Fibroblast of mammary gland (primary cell): ENCODE measurements at places on chromosomes 7 and 10.

- no peak for DNase-seq
These were observed 42.2 kb upstream of the MXI1 start for GRCh38 chr10:110165239-110165638.

GRCh38 chr7:44394112-44394447 is 68.7 kb upstream of the CAMK2B start:
- no peak for DNase-seq

- DNase-seq: no peak
These were observed 15.1 kb upstream of the LIMK1 start for GRCh38 chr7:74068378-74069085.

DNA sequence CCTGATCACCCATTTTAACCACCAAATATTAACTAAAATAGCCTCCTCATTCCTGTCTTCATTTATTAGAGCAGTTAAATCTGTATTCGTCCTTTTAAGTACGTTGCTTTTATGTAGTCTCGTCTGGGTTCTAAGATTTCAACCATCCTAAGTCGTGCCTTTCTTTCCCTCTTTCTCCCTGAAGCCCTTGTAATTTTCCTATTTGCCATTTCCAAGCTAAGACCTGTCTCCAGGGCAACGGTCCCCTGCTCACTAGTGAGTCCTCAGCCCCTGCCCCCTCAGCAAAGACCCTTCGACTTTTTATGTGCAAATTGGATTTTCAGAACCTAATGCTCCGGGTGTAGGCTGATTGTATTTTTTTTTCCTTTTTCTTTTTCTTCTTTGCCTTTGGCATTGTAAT is 16.1 kb upstream of the MEST start:
- no peak for DNase-seq

GRCh38 chr10:120943542-120943941 is 92.4 kb downstream of the WDR11 start:
- DNase-seq: no peak

DNA sequence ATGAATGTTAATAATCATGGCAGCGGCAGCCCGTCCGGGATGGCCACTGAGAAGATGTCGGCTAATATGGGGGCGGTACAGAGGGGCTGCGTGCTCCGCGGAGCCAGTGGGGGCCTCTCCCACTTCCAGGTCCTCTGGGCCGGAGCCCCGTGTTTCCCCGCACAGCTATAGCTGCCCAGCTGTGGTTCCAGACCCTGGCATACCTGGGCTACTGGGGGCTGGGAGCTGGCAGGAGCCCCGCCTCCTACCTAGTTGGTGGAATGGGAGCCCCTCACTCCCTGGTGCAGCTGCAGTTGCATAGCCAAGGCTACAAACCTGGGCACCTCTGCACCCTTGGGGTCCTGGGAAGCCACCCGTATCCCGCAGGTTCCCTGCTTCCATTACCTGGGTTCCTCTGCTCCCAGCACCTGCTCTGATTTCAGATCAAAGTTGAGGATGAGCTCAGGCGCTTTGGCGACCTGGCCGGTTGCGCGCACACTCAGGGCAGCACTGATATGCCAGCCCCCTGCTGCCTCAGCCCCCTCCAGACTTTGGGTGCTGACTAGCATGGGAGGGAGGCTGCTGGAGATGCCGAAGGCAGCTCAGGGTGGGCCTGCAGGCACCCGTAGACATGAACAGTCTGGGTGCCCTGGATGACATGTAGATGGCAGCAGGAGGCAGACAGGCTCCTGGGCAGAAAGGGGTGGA is 236.5 kb upstream of the SEMA3D start:
- DNase-seq: no peak

- peak; percentile 45 for DNase-seq
These were observed 51.9 kb downstream of the ZNF365 start for GRCh38 chr10:62426086-62426485.

GRCh38 chr7:135508883-135509588 is 866 bp downstream of the CNOT4 start:
- peak; percentile 35 for DNase-seq

GRCh38 chr10:117462424-117462792 is 80.1 kb upstream of the EMX2 start:
- DNase-seq: no peak

DNA sequence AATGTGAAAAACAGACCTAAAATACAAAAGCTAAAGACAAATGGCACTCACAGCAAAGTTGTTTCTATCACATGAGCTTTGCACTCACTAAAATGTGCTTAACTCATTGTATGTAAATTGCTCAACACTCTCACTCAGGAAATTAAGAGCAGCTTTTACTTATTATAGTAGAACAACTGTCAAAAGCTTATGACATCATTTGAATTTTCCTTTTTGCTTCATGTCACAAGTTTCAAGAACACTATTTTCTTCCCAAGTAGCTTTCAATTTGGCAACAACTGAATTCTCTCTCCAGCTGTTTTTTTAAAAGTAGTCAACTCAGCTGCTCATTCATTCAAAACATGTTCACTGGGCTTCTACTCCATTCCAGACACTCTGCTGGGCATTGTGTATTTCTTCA is 46.9 kb downstream of the ATE1 start:
- DNase-seq: peak; percentile 56

DNA sequence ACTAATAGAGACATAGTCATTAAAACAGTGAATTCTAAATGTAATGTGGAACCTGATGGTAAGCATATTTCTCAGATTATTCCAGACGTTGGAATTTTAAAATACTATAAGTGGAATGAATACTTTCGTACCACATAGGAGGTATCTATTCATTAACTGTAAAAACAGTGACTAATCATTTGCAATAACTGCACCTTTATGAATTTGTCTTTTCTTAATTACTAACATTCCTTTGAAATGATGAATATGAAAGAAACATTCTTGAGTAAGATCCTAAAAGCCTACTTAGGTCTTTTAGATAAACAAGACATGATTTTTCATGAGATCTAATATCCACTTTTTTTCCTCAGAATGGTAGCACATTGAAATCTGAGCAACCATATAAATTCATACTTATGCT is 549.0 kb upstream of the LRRN3 start:
- DNase-seq: no peak

GRCh38 chr10:34908481-34908880 is 93.4 kb upstream of the PARD3 start:
- DNase-seq: peak; percentile 88

DNA sequence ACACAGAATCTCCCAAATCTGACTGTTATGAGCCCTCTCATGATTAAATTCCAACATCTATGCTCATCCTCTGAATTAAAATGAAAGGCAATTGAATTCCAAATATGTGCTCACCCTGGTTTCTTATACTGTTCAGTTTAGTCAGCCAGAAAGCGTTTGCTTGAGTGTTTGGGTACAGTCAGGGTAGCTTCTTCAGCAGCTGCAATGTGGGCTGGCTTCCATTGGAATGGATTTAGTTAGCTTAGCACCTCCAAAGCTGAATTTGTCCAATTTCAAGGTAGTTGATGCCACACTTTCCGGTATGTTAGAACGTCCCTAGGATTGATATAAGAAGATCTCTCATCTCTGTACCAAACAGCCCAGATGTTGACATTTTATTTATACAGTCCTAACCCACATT is 9.3 kb downstream of the KLHL7 start:
- no peak for DNase-seq

DNA sequence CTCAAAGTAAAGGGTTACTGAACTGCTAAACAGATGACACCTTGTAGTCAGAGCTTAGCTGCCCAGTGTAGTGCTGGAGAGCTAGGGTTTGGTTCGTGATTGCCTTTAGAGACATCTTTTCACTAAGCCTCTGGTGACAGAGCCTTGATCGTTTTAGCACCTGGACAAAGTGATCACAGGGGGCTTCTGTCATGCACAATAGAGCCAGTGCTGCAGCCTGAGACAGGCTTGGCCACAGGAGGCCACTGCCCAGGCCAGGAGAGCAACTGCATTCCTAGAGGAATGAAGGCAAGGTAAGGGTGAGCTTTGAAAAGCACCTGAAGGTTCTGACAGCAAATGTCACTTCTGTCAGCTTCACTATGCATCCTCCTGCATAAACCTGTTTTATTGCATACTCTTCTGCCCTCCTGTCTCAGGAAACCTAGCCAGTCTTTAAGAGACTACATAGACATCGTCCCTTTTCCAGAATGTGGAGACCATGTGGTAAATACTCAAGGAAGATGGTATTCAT is 122.9 kb downstream of the NPY start:
- no peak for DNase-seq

- DNase-seq: no peak
These were observed 26.8 kb downstream of the BET1 start for GRCh38 chr7:93977211-93977950.

GRCh38 chr10:119673271-119673670 is 22.1 kb downstream of the BAG3 start:
- no peak for DNase-seq

DNA sequence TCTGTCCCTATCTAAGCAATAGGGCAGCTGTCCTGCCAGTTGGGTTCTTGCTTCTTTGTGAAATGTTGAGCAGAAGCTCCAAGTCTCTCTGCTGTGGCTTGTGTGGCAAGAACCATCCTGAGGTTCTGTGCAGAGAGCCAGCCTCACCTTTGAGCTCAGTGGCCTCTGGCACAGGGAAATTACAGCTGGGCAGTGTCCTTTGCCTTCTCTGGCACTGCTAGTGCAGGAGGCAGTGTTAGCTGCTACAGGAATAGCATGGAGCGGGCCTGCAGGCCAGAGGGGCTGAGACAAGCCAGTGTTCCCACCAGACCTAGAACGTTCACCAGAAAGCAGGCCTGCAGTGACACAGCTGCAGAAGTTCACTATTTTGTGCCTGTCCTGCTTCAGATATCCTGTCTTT is 1.8 kb downstream of the PRXL2A start:
- DNase-seq: no peak

DNA sequence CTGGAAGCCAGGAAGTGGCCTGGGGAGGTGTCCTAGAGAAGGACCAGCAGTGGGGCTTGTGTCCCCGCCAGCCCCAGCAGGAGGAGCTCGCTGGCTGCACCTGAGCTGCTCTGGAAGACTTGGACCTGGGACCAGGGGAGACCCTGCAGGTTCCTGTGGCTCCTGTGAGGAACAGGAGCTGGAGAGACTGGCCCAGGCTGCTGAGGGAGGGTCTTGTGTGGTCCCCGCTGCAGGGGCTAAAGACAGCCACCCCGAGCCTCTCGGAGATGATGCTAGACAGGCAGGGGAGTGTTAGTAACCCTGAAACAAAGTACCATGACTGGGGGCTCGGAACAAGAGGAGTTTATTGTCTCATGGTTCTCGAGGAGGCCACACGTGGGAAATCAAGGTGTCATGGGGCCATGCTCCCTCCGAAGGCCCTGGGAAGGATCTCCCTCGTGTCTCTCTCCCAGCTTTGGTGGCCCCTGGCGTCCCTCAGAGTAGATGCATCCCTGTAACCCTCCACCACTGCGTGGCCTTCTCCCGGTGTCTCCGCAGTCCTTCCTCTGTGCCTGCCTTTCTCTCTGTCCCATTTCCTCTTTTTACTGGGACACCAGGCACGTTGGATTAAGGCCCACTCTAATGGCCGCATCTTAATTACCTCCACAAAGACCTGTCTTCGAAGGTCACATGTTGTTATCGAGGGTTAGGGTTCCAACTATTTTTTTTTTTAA is 348.4 kb downstream of the GLRX3 start:
- DNase-seq: no peak

DNA sequence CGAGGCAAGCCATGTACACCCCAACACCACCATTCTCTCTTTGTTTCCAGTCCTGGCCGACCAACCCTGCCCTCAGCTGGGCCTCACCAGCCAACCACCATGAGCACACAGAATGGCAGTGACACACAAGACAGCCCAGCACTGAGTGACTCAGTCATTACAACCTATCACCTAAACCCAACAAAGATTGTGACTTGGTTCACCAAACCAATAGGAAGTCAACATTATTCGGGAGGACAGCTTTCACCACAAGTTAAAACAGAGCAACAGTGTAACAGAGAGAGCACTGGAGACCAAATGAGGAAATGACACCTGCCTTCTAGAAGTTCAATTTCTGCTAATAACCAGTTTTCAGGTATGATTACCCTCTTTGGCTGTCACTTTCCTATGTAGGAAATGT is 72.1 kb downstream of the DNMBP start:
- no peak for DNase-seq

DNA sequence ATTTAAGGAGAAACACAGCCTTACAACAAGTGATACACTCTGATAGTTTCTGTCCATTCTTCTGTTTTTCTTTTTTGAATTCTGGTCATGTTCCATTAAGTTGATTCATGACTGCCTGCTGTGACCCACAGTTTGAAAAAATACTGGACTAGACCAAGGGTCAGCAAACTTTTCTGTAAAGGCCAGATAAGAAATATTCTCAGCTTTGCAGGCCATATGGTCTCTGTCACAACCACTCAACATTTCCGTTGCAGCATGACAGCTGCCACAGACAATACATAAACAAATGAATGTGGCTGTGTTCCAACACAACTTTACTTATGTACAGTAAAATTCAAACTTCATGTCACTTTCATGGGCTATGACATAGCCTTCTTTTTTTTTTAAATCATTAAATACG is 156.7 kb downstream of the PLXNA4 start:
- peak; percentile 38 for DNase-seq

DNA sequence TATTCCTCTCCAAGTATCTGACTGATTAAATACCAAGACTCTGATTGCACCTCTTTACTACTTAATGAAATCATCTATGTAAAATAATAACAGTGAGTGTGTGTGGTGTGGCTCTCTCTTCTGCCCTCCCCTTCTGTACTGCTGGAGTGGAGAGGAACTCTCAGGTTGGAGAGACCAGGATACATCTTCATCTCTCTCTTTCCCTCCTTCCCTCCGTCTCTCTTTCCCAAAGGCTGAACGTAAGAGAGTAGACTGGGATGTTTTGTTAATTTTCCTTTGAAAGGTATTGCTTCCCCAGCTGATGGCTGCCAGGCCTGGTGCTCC is 272 bp upstream of the GJC3 start:
- no peak for DNase-seq

- no peak for DNase-seq
These were observed 106.9 kb upstream of the BET1 start for GRCh38 chr7:94111009-94111408.

DNA sequence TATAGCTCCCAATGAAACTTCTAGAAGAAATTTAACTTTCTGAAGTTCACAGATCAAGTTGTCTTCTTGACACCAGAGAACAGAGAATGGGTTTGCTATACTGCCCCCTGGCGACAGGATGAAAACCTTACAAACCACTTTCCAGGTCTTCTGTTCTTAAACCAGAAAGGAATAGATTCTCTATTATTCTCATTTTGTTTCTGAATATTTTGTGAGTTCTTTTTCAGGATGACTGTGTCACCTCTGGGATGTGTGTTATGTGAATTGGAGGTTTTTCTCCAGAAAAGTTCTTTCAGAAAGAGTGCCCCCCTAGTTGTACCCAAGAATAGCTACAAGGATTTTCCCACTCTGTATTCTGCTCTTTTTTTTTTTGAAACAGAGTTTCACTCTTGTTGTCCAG is 6.3 kb downstream of the IFT22 start:
- DNase-seq: peak; percentile 63
